CD4-positive, alpha-beta memory T cell (primary cell): ENCODE measurements at places on chromosomes 6 and 20. TPM values are rescaled to one million over a fixed set of nuclear protein-coding genes. Genes with fewer than 3 reads are reported as not detected.

DNA sequence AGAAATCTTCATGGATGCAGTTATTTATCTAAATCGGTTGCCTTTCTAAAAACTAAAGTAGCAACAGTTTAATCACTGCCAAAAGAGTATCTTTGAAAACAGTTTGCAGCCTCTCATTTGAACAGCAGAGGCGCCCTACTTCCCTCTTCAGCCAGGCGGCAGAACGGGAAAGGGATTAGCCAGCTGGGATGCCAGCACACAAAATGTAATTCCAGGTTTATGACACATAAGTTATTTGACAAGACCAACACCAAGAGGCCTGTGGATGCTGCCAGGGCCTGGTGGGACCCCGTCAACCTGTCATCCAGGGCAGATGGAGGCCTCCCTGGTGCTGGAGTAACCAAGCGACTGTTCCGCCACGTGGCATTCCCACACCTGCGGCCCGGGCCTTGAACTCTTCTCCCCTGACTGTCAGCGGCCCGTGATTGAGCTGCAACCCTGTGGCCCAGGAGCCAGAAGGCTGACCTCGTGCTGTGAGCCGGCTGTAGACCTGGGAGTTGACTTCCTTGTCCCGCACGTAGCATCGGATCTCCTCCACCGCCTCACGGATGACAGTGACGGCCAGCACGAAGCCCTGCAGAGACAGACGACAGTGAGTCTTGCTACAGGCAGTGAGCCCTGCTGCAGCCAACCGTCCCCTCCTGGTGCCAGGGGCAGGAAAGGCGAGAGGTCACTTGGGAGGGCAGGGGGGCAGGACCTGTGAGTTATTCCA, 55.5 kb downstream of the ATP9A start:
- no peak for DNase-seq

GRCh38 chr6:119340796-119341487, 8.6 kb downstream of the MAN1A1 start:
- DNase-seq: no peak

DNA sequence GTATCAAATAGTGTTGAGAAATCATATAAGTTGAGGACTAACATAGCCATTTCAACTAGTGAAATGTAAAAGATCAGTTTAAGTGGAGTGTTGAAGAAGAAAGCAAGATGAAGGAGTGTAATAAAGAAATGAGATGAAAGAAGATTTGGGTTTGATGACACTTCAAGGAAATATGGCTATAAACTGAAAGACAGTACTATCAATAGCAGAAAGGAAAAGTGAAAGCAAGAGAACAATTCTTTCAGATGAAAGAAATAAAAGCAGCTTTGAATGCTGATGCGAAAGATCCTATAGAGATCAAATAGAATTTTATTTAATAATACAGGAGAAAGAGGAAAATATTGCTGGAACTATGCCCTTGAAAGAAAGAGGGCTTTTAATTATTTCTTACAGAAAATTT, 92.8 kb upstream of the PRSS16 start:
- no peak for DNase-seq

GRCh38 chr6:43286980-43287716, 10.9 kb upstream of the SLC22A7 start:
- no peak for DNase-seq

DNA sequence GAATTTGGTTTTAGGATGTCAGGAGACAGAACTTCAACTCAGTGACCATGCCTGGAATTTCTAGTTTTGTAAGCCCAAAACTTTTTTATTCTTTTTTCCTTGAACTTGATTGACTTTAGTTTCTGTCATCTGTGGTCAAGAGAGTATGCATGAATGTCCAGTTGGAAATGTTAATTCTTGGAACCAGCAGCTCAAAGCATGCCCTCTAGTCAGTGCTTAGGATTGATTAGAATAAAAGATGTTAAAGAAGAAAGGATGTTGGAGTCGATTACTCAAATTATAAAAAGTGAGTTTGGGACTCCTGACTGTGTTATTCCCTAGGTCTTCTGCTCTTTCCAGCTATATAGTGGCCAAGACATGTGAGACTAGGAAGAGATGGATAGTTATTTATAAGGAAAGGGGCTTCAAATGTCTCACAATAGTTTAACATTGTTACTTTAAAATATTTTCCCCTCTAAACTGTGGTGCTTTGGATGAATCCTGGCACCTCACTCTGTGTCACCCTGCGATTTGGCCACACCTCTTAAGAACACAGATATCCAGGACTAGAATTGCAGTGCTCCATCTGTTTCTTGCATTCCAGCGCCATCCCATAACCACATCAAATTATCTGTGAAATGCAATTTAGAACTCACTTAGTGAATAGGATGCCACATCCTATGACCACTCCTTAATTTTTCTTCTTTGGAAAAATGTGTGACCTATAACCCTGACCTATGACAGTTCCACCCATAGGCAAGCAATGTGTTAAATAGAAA, 298.5 kb downstream of the EYA4 start:
- no peak for DNase-seq

DNA sequence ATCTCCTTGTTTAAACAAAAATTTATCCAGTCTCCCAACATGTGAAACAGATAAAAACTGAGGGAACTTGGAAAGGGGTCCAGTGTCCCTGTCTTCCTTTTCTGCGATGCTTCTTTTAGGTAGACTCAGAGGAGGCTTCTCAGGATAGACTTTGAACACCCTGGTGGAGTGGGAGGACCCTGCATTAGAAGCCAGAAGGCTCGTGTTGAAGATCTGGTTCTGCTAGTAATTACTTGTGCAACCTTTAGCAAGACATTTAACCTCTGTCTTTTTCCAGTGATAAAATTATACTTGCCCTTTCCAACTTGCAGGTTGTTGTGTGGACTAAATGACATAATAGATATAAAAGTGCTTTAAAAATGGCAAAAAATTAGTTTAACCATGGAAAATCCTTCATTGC, 67.1 kb upstream of the PREP start:
- DNase-seq: no peak

DNA sequence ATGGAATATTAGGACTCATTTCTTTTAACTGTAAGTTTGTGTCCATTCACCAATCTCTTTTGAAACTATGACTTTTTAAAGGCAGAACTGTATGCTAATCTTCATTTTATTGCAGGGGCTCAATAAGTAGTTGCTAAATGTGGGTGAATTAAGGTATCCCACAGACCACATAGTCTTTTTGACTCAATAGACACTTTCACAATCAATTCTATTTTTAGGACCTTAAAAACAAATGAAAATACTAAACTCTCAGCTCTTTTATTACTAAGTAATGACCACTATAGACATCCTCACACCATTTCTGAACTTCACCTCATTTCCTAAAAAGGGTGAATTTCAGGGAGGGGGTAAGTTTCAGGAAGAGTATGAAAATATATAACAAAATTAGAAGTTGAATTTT, 106.8 kb upstream of the BEND6 start:
- no peak for DNase-seq

DNA sequence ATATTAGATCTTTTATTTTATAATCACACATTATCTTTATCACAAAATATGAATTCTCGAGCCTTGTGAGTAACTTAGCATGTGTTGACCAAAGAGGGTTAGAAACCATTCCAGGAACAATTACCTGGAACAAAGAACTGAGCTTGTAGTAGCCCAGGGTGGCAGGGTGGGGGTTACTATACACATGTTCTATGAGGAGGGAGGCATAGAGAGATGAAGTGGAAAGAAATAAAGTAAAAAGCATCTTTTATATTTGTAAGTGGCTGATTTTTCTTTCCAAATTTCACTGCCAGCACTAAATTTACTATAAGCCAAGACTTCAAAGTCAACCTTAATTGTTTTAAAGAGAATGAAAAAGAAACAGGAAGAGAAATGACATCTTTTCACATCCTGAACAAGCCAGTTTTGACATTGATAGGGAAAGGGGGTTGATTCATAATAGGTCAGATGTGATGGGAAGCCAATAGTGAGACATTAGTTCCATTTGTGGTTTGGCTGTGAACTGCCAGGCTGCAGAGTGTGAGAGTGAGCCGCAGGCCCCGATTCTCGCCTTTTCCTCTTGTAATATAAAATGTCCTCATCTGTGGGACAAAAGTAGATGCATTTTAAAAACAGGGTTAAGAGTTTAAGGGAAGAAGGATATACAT, 52.7 kb upstream of the MYB start:
- DNase-seq: peak; percentile 61

DNA sequence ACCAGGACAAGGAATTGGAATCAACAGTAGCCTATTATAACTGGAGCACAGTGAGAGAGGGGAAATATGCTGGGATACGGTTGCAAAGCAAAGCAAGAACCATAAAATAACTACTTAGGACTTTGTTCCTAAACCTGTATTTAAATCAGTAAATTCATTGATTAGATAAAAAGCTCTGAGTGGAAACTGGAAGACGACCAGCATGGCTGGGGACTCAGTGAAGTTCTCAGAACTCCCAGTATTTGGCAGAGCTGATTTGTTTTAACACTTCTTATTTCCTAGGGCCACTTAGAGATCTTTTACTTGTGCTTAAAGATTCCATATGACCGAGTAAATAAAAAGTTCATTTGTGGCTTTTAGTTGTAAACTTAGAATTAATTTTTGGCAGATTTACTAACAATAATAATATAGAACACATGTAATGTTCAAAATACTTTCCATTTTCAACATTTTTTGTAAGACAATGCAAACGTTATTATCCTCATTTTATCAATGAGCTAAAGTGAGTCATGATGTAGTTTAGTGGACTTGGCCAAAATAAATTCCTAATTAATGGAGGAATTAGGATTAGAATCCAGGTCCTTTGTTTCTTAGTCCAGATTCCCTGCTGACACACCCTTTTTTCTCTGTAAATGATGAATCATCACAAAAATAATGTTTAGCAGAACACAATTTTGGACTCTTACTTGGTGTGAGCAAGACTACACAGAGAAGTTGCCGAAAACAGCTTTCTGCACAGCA, 392.9 kb downstream of the GJA1 start:
- DNase-seq: no peak

DNA sequence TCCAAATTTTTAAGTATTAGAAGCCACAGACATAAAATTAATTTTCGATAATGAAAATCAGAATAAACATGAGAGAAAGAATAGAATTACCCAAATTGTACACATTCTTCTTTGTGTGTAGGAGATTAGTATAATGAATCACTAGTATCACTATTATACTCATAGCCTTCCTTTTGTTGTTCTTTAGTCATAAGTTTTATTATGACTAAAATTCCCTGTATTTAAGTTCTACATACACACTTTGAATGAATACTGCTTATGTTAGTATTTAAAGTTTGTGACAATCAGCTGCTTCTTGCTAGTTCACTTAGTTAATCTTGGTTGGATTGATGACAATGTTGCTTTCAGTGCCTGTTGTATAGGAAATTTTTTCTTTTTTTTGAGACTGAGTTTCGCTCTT, 72.7 kb downstream of the CCDC170 start:
- no peak for DNase-seq

- DNase-seq: no peak
These were observed 235.8 kb upstream of the KCNG1 start for GRCh38 chr20:51258582-51259165.

- peak; percentile 52 for DNase-seq
These were observed 20.7 kb downstream of the DYNLRB1 start for GRCh38 chr20:34536798-34537394.

The ARG1 gene
- not detected for total RNA-seq

The UNC93A gene
- not detected for total RNA-seq

The PSMG4 gene
- total RNA-seq: 41.6 TPM

The DPPA5 gene
- not detected for total RNA-seq

The OR2B6 gene
- total RNA-seq: not detected

The ULBP2 gene
- total RNA-seq: not detected

The FGD2 gene
- total RNA-seq: 1.5 TPM

The RRBP1 gene
- total RNA-seq: 28.0 TPM
